NCI-H526 treated with DMSO at 0.1 percent for 48 hours (cell line): ENCODE measurements at places on chromosomes 4 and X.

GRCh38 chr4:118683513-118683912 is 1.7 kb upstream of the METTL14 start:
- no peak for DNase-seq

GRCh38 chrX:125769628-125770027 is 396.5 kb downstream of the DCAF12L2 start:
- DNase-seq, result no peak

DNA sequence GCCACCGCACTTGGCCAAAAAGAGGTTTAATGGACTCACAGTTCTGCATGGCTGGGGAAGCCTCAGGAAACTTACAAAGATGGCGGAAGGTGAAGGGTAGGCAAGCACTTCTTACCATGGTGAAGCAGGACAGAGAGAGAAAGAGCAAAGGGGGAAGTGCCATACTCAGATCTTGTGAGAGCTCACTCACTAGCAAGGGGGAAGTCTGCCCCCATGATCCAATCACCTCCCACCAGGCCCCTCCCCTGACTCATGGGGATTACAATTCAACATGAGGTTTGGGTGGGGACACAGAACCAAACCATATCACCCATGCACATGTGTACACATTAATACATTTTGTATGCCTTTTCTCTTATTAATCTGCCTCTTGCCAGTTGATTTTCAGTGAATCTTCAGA is 77.2 kb upstream of the HSD17B10 start:
- DNase-seq, result no peak

DNA sequence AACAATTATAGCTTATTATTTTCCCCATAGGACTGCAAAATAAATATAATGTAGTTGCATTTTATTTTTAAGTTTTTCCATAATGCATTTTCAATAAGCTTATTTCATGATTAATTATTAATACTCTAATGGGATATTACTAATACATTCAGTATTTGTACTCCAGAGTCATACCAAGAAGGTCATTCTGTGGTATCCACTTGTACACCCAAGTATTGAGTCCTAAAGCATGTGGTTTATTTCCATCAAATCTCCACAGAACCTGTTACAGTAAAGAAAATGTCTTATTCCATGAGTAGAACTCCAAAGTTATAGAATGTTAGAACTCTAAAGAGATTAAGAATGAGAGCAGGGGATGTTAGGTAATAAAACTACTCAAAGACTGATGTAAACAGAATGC is 30.6 kb downstream of the UGT2A3 start:
- no peak for DNase-seq

DNA sequence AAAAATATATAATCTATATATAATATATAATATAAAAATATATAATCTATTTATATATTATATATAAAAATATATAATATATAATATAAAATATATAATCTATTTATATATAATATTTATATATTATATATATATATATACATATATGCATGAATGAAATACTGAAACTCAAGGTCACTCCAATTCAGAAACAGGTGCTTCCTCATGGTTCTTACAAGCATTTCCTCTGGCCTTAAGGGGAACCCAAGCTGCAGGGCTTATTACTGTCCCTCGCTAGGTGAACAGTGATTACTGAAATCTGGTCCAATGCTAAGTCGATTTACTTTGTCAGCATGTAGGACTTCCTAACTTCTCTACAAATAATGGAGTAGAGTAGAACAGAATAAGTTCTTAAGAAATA is 174.3 kb downstream of the GPM6A start:
- no peak for DNase-seq
